ENCODE measurements at places on chromosomes 3 and 15.

- H3K27ac ChIP-seq, result peak overlapping the region; percentile 66
- no peak for DNase-seq
- no peaks in the 10 kb centered on the region for H3K36me3 ChIP-seq
- no peak overlapping the region for H3K4me3 ChIP-seq
- H3K4me1 ChIP-seq, result peaks cover 19% of the 10 kb centered on the region
Measured at GRCh38 chr3:11452885-11453847, 181.0 kb downstream of the ATG7 start.

DNA sequence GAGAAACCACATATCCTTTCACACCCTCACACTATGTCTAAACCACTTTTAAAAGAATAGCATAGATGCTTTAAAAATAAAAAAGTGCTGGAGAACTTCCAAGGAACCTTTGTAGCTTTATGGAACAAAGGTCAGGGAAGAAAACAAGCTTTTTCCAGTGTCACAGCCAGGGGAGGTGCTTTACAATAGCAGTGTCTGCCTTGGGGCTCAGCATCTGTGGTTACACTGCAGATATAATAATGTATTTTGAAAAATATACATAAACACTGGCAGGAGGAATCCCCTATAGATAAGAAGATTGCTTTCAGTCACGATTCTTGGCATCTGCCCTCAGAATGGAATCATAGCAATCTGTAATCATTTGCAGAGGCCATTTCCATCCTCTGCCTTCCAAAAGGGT is 362.4 kb upstream of the LRRC3B start:
- H3K27ac ChIP-seq, result no peak overlapping the region
- DNase-seq, result no peak
- H3K4me1 ChIP-seq, result peaks cover 7% of the 10 kb centered on the region
- H3K36me3 ChIP-seq, result no peaks in the 10 kb centered on the region
- no peak overlapping the region for H3K4me3 ChIP-seq
- no peaks in the 10 kb centered on the region for H3K27me3 ChIP-seq

- no peak overlapping the region for H3K4me3 ChIP-seq
- H3K27me3 ChIP-seq, result no peaks in the 10 kb centered on the region
- H3K36me3 ChIP-seq, result no peaks in the 10 kb centered on the region
- H3K27ac ChIP-seq, result no peak overlapping the region
- DNase-seq, result no peak
Measured at GRCh38 chr15:60928210-60928609, 300.9 kb downstream of the RORA start.

- no peak for DNase-seq
- no peak overlapping the region for H3K4me3 ChIP-seq
- no peaks in the 10 kb centered on the region for H3K27me3 ChIP-seq
- peaks cover 81% of the 10 kb centered on the region for H3K4me1 ChIP-seq
Measured at GRCh38 chr3:152323834-152324233, 55.1 kb downstream of the MBNL1 start.

DNA sequence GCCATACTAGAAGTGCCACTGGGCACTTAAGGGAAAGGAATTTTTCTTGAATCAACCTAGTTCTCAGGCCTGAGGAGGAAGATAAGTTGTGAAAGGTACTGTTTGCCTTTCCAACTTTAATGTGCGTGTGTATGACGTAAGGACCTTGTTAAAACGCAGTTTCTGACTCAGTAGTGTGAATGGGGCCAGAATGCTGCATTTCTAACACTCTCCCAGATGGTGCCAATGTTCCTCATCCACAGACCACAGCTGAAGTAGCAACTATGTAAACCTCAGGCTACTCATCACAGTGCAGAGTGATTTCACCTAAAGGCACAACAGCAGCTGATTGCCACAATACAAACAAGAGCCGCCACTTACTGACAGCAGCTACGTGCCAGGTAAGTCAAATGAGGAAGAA is 103.6 kb downstream of the OTOL1 start:
- H3K36me3 ChIP-seq, result no peaks in the 10 kb centered on the region
- no peaks in the 10 kb centered on the region for H3K27me3 ChIP-seq
- H3K27ac ChIP-seq, result no peak overlapping the region
- no peak overlapping the region for H3K4me3 ChIP-seq
- no peaks in the 10 kb centered on the region for H3K4me1 ChIP-seq
- no peak for DNase-seq

DNA sequence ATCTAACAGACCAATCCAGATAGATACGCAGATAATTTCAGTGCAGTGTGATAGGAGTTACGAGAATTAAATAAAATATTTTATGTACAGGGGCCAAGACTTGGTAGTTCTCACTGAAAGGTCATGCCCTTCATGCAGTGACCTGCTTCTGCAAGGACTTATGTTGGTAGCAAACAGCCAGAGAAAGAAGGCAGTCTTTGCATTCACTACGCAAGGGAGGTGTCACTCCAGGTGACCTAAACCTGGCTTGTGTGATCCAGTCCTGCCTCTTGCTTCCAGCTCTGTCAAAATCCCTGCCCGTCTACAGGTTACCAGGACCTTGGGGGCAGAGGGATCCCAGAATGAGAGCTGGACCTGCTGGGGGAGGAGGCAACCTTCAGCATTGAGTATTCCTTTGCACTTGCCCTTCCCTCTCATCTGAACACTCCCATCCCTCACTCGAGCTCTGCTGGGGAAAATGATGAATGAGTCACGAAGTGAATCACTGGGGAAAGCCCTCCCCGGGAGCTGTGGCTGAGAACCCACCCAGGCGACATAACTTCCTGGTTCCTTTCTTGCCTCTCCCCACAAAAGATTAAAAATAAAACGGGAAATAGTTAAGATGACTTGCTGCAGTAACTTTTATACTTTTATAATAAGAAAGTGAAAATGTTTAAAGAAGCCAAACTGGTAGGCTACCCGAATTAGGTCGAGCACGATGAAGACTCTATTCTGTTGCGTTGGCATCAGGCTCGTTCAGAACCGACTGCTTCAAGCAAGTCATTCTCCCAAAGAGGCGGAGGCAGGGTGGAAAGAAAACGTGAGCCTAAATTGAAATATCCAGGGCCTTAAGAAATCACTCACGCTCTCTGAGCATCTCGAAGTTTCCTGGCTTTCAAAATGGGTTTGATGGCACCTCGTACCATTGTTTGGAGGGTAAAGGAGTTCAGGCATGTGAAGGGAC is 216.1 kb downstream of the SLCO3A1 start:
- DNase-seq, result no peak
- peaks cover 31% of the 10 kb centered on the region for H3K4me1 ChIP-seq
- peak overlapping the region; percentile 13 for H3K4me3 ChIP-seq
- H3K27ac ChIP-seq, result peak overlapping the region; percentile 85
- no peaks in the 10 kb centered on the region for H3K36me3 ChIP-seq

GRCh38 chr3:113825090-113825489 is 13.5 kb upstream of the GRAMD1C start:
- peaks cover 3% of the 10 kb centered on the region for H3K4me1 ChIP-seq
- no peak overlapping the region for H3K27ac ChIP-seq
- H3K36me3 ChIP-seq, result no peaks in the 10 kb centered on the region

DNA sequence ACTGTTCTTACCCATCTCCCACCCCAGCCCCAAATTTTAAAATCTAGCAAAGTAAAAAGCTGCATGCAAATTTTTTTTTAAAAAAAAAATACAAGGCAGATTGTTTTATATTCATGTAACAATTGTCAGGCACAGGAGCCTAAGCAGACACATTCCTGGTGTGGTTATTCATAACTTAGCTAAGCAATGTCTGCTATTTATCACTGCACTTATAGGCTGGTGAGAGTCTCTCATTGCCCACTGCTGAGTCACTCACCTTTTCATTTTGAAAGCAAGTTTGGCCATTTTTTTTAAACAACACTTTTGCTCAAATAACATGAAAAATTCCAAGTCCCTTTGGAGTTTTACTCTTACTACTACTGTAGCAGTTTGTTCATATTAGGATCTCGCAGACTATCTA is 413.9 kb downstream of the RBMS3 start:
- H3K4me3 ChIP-seq, result no peak overlapping the region
- H3K4me1 ChIP-seq, result peaks cover 36% of the 10 kb centered on the region
- no peaks in the 10 kb centered on the region for H3K27me3 ChIP-seq
- H3K27ac ChIP-seq, result no peak overlapping the region

- no peaks in the 10 kb centered on the region for H3K36me3 ChIP-seq
- no peak overlapping the region for H3K27ac ChIP-seq
- no peaks in the 10 kb centered on the region for H3K4me1 ChIP-seq
- no peak overlapping the region for H3K4me3 ChIP-seq
- no peaks in the 10 kb centered on the region for H3K27me3 ChIP-seq
Measured at GRCh38 chr15:42068601-42069000, 25.8 kb downstream of the PLA2G4D start.

DNA sequence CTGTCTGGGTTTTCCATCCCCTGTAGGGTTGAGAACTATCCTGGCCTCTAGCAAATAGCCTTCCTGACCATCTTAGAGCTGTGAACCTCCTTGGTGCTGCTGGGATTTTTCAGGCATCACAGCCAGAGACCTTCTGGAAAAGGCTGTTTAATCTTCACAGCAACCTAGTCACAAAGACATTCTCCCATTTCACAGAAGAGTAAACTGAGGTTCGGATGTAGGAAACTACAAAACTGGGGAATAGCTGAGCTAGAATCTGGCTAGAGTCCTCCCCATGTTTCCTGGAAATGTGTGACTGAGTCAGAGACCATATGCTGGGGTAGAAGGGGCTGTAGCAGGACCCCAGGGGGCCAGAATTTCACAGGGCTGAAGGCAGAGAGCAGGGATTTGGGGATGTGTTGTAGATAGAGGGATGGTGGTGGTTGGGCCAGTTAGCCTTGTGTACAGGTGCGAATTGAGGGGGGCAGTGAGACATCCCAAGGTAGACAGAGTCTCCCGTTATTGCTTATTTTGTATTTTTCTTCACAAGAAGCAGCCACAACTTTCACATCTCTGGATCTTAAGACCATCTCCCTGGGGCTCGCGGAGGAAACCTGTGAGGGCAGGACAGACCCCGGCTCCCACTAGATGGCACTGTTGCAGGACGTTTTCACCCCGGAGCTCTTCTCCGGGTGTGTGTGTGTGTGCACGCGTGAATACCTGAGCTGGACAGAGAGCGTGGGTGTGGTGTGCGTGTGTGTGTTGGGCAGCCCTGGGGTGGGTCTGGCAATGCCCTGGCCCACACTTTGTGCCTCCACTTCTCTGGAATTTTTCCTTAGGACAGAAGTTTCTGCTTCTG is 66.9 kb upstream of the PRR23C start:
- DNase-seq, result no peak
- no peaks in the 10 kb centered on the region for H3K27me3 ChIP-seq
- no peak overlapping the region for H3K4me3 ChIP-seq
- no peak overlapping the region for H3K27ac ChIP-seq
- no peaks in the 10 kb centered on the region for H3K36me3 ChIP-seq
- peaks cover 12% of the 10 kb centered on the region for H3K4me1 ChIP-seq

- no peak overlapping the region for H3K27ac ChIP-seq
- H3K4me1 ChIP-seq, result no peaks in the 10 kb centered on the region
- H3K36me3 ChIP-seq, result peaks cover 6% of the 10 kb centered on the region
- no peak overlapping the region for H3K4me3 ChIP-seq
- no peaks in the 10 kb centered on the region for H3K27me3 ChIP-seq
Measured at GRCh38 chr3:45946307-45946706, 3.0 kb downstream of the CXCR6 start.

- H3K27ac ChIP-seq, result peak within 1 kb of the TSS; percentile 91
- peak within 1 kb of the TSS; percentile 85 for H3K4me3 ChIP-seq
- peaks cover 13% of the 10 kb centered on the region for H3K4me1 ChIP-seq
- no peaks in the 10 kb centered on the region for H3K36me3 ChIP-seq
Measured at GRCh38 chr3:24494618-24495325, at the start of gene THRB. Gene THRB, minus strand, starts transcription at chr3:24494850.

DNA sequence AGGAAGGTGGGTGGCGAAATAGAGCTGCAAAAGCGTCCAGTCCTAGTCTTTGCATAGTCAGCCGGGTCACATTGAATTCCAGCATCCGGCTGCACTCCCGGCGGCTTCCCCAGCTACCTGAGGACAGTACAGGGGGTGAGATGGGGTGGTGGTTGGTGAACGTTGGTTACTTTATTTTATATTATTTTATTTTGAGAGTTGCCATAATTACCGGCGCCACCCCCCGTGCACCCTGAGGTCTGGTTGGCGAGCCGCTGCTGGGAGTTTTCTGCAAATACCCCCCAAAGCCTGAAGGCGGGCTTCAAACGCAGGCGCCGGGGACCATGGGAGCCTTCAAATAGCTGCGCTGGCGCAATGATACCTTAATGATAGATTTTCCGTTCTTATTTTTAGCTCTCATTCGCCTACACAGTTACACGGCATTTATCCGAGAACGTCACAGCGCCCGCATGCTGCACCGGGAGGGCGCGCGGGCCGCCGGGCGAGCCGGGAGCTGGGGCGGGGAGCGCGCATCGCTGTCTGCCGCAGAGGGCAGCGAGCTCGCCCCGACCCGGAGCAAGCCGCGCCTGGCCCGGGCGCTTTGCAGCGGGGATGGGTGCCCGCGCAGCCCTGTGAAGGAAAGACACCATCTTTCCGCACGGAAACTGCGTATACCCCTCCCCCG is 756 bp upstream of the RASGRF1 start:
- H3K4me1 ChIP-seq, result peaks cover 11% of the 10 kb centered on the region
- no peak for DNase-seq
- peaks cover 90% of the 10 kb centered on the region for H3K27me3 ChIP-seq
- no peaks in the 10 kb centered on the region for H3K36me3 ChIP-seq
- no peak overlapping the region for H3K4me3 ChIP-seq
- H3K27ac ChIP-seq, result no peak overlapping the region

- H3K4me3 ChIP-seq, result no peak overlapping the region
- no peaks in the 10 kb centered on the region for H3K4me1 ChIP-seq
- H3K27ac ChIP-seq, result no peak overlapping the region
- H3K27me3 ChIP-seq, result peaks cover 65% of the 10 kb centered on the region
- no peak for DNase-seq
Measured at GRCh38 chr15:91224755-91225380, 124.8 kb downstream of the SV2B start.

GRCh38 chr3:73298243-73299183 is 237.1 kb downstream of the EBLN2 start:
- H3K27ac ChIP-seq, result no peak overlapping the region
- H3K27me3 ChIP-seq, result no peaks in the 10 kb centered on the region
- H3K4me1 ChIP-seq, result no peaks in the 10 kb centered on the region
- no peak overlapping the region for H3K4me3 ChIP-seq

- no peak overlapping the region for H3K4me3 ChIP-seq
- H3K36me3 ChIP-seq, result no peaks in the 10 kb centered on the region
- no peak for DNase-seq
- no peak overlapping the region for H3K27ac ChIP-seq
- H3K27me3 ChIP-seq, result no peaks in the 10 kb centered on the region
Measured at GRCh38 chr3:173217127-173217526, 76.1 kb upstream of the SPATA16 start.

DNA sequence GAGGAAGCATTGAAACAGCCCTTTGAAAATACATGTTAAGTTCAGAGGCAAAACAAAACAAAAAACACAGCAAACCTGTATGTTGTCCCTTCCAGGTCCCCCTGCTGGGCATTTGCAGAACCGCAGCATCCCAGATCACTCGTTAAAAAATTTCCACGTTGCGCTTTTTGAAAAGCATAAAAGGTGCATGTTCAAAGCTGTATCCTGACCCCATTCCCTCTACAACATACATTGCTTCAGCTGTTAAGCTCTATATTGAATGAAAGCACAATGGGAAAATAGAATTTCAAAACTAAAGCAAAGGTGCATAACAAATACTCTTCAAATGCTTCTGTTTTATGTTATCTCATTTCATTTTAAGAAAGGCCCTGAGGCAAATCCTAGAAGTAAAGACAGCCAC is 328.3 kb downstream of the THSD4 start:
- H3K36me3 ChIP-seq, result no peaks in the 10 kb centered on the region
- H3K27ac ChIP-seq, result peak overlapping the region; percentile 7
- DNase-seq, result no peak
- no peaks in the 10 kb centered on the region for H3K27me3 ChIP-seq
- no peak overlapping the region for H3K4me3 ChIP-seq

- H3K27me3 ChIP-seq, result no peaks in the 10 kb centered on the region
- no peak for DNase-seq
- H3K4me3 ChIP-seq, result no peak overlapping the region
- no peaks in the 10 kb centered on the region for H3K4me1 ChIP-seq
- H3K36me3 ChIP-seq, result no peaks in the 10 kb centered on the region
- H3K27ac ChIP-seq, result no peak overlapping the region
Measured at GRCh38 chr15:99361545-99362185, 110.4 kb downstream of the LRRC28 start.

Measured in esophagus squamous epithelium (tissue), 5 donors.